AG08396 (cell line): ENCODE measurements at places on chromosomes 2 and 18.

- no peak for DNase-seq
These were observed 106.6 kb upstream of the ID2 start for GRCh38 chr2:8575038-8575833.

DNA sequence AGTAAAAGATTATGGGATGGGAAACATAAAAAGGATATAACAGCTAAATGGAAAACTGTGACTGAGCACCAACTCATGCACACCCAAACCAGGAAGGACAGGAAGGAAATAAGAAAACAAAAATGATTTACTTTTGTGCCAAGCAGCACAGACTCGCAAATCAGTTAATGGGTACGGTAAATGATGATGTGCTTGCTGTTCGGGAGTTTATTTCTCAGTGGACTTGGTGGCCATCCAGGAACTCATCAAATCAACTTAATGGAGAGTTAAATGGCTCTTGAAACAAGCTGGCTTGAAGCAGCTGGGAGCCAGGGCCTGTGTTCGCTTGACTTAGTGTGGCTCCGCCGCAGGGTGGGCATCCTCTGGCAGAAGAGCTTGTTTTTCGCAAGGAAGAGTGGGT, 36.2 kb downstream of the MTCL1 start:
- no peak for DNase-seq

DNA sequence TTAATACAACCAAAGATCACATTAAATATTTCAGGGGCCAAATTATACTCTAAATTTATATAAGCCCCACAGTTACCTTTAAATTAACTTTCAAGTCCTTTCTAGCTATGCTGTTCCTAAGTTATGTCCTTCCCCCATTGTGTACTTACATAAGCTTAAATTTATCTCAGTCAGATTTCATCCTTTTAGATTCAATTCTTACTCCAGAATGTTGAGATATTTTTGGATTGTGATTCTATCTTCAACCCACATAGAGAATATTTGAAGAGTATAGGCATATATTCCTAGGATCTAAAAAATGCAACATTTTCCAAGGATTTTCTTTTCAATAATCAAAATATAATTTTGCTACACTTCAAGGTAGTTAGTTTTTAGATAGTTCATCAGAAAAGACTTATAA, 242.8 kb downstream of the KCNE4 start:
- DNase-seq, result no peak

DNA sequence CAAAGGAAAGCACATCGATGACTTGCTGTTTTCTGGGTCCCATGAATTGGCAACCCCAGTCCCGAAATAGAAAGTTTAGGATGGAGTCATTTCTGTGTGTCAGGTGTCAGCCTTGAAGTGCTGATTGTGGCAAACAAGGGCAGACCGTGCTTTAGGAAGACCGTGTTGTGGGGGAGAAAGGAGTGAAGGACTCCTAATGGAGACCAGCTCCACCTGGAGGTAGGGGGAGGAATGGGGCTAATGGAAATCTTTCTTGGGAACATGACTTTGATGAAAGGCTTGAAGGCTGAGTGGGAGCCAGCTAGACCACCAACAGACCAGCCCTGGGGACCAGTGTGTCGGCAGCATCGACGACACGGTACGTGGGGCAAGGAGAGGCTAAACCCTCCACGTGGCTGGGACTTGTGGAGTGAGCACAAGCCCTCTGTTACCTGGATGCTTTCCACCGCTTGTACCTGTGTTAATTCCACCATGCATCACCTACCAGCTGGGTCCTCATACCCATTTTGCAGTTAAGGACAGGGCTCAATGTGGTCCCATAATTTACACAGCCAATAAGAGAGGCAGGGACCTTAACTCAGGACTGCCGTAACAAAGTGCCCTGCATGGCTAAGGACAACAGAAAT, 104.2 kb downstream of the SH3BP4 start:
- DNase-seq, result peak; percentile 23

- peak; percentile 5 for DNase-seq
These were observed 136.1 kb downstream of the EXOC6B start for GRCh38 chr2:72689579-72690195.

- DNase-seq, result no peak
These were observed 109.7 kb downstream of the CTNNA2 start for GRCh38 chr2:79622508-79622907.

DNA sequence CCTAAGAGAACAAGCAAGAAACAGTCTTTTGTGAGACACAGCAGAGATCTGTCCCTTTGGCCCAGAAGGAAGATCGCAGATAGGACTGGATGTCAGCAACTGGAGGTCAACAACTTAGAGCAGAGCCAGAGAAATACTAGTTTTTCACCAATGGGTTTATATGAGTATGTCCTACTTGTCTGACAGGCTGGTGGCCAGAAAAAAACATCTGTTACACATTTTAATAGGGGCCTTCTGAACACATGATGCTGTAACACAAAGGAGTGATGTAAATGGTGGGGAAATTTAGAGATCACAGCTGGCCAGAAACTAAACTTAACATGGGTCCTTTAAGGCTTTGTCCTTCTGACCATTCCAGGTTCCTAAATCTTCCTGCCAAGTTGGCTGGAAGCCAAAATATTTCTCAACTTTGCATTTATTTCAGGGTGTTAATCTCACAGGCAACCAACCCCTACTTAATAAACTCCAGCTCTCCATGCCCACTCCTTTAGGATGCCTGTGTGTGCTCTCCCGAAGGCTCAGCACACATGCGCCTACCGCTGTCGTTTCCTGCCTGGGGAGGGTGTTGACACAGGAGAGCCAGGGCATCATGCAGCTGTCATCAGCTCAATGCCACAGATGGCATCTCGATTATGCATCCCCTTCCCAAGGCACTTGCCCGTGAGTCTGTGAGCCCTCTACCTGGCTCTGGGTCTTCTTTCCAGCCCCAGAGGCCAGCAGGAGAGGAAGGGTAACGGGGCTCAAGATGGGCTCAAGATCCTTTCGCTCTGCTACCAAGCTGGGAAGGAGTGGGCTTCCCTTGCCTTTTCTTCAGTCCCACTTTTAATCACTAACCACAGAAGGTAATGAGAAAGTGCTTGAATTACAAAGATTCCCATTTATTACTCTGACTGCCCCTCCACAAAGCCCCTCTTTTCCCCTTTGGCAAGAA, 252.5 kb downstream of the ETAA1 start:
- peak; percentile 4 for DNase-seq

- no peak for DNase-seq
These were observed 141.0 kb downstream of the FMNL2 start for GRCh38 chr2:152475982-152476381.

DNA sequence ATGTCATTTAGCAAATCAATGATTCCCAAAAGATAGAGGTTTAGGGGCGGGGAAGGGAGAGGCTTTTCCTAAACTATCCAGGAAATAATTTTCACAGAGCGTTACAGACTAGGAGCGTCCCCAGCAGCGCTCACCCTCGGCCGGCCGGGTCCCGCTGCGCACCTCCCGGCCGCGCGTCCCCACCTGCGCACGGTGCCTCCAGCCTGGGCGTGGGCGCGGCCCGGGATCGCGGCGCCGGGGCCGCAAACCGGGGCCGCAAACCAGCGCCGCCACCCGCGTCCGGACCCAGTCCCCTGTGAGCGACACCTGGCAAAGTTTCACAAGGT, 684 bp upstream of the ZCCHC2 start:
- DNase-seq, result no peak

DNA sequence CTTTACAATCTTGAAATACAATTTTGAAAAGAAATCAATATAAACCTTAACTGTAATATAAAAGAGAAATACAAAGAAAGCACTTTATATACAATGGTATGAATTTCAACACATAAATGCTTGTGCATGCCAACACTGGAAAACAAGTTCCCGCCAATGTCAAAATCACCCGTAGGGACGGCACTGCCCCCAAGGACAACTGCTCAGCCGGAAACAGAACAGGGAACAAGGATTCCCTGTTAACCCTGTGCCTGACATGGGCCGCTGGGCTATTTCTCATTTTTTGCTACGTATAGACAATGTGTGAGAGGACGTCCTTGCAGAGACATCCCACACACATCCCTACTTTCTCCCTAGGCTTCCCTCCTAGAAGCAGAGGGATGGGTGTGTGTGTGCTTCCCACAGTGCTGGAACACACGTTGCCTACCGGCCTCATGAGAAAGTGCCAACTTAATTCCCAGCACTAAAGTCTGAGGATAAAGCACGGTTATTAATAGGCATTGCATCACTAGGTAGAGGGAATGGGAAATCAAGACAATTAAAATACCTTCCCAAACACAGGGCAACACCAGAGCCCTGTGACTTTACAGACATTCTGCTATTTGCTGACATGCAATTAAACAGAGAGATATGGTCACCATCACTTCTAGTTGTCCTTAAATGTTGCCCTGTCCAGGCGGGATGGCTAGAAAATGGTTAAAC, 14.4 kb downstream of the AFG3L2 start:
- DNase-seq, result no peak

DNA sequence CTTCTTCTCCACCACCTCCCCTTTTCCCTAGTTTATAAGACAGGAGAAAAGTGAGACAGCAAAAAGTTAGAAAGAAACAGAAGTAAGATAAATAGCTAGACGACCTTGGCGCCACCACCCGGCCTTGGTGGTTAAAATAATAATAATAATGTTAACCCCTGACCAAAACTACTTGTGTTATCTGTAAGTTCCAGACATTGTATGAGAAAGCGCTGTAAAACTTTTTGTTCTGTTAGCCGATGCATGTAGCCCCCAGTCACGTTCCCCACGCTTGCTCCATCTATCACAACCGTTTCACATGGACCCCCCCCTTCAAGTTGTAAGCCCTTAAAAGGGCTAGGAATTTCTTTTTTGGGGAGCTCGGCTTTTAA, 1.5 kb upstream of the BUB1 start:
- DNase-seq, result no peak

GRCh38 chr2:100142393-100142792, at the start of gene AFF3:
AFF3 (minus strand) TSS chr2:100142590; CDS start chr2:100104454, 38,136 bp downstream.
- DNase-seq, result no peak
